ENCODE measurements at places on chromosomes 4 and X.

GRCh38 chrX:13965531-13965930 lies 64.2 kb downstream of the GEMIN8 start:
- no peak for DNase-seq

- DNase-seq: no peak
These were observed 238.1 kb upstream of the STS start for GRCh38 chrX:6909396-6909795.

- DNase-seq: no peak
These were observed 26.4 kb downstream of the MAGEE1 start for GRCh38 chrX:76453737-76454406.

GRCh38 chr4:39626261-39626660 lies 12.4 kb downstream of the SMIM14 start:
- DNase-seq: no peak

DNA sequence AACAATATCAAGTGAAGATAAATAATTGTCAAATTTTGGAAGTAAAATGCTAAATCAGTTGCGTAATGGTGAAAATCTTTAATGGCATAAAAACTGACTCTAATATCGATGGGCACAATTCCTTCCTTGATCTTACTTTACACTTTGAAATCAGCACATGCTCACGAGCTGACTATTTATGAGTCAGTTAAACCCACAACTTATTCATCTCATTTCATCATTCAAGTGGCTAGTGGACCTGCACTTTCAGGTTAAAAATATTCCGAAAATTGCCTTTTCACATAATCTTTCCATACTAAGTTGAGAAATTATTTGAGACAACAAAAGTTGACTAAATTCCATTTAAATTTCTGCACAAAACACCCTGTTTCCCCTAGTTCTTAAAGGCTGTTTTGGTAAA lies 582.1 kb upstream of the TENM3 start:
- DNase-seq: no peak

DNA sequence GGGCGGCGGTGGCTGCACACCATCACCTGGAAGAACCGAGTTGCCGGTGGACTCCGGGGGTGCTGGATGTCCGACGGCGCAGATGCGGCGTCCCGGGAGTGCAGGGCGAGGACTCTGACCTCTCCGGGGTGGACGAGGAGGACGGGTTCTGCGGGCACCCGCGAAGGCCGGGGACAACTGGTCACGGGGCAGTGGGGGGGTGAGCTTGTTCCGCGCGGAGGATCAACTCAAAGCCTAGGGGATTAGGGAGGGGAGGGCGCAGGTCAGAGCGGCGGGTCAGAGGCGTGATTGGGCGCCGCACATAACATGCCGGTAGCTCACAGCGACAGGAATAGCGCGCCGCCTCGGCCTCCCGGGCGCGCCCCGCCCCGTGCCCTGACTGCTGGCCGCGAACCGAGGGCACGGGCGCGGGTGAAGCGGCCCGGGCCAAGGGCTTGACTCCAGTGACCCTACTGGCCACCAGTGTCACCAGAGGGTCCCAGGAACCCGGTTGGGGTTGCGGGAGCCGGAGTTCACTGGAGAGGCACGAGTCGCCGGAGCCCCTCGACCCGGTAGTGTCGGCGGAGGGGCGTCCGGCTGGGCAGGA lies at the start of gene KLHL34:
KLHL34 (minus strand) TSS at position 179 of the 586 bp plus-strand sequence. CDS start 542 bp downstream, outside the sequence.
- no peak for DNase-seq

All from cortex of kidney (tissue), 1 donor.